ENCODE measurements at places on chromosomes 7 and 10.

- no peak for DNase-seq
These were observed 397.8 kb upstream of the NRP1 start for GRCh38 chr10:33732161-33732680.

DNA sequence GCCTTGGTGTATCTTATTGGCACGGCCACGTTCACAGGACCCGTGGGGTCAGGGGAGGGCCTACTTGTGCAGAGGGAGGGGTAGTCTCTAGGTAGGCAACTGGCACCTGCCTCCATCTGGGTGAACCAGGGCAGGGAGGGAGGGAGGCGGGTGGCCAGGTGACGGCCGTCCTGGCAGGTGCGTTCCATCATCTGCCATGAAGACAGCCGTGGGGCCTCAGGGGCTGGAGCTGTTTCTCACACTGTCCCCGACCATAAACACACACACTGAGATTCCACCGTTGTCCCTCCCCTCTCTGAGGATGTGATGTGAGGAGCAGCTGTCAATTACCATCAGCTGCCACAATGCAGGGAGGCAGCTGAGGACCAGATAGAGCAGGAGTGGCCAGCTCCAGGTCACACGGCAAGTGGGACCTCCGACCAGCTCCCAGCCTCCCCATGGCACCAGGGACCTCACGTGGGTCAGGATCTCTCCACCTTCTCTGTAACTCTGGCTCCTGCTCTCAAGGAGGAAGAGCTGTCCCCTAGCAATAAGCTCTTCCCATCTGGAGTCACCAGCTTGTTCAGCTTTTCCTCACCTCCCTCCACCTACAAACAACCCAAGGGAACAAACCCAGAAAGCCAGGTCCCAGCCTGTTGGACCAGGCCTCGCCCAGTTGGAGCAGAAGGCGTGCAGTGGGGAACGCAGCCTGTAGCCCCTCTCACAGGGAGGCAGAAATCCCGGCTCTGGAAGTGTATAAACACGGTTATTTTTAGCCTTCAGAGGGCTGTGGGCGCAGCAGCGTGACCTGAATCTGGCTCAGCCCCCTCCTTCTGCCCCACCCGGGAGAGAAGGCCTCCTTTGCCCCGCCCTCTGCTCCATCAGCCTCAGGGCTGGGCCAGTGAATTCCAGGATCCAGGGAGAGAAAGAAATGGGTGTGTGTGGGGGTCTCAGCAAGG, 33.1 kb downstream of the ZMIZ1 start:
- no peak for DNase-seq

DNA sequence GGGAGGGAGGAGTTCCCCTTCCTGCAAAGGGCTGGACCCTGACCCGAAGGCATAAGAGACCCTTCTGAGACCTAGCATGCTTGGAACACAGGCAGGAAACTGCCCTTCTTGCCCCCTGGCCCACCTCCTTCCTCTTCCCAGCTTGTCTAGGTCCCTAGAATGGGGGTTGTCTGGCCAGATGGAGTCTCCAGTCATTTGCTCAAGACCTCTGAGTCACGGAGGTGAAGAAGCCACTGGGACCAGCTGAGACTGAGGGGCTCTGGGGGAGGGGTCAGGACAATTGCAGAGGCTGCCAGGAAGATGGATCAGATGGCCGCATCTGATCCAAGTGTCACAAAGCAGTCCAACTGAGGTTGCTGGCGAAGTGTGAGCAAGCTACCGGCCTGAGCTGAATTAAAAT, 46.2 kb downstream of the COL13A1 start:
- no peak for DNase-seq

DNA sequence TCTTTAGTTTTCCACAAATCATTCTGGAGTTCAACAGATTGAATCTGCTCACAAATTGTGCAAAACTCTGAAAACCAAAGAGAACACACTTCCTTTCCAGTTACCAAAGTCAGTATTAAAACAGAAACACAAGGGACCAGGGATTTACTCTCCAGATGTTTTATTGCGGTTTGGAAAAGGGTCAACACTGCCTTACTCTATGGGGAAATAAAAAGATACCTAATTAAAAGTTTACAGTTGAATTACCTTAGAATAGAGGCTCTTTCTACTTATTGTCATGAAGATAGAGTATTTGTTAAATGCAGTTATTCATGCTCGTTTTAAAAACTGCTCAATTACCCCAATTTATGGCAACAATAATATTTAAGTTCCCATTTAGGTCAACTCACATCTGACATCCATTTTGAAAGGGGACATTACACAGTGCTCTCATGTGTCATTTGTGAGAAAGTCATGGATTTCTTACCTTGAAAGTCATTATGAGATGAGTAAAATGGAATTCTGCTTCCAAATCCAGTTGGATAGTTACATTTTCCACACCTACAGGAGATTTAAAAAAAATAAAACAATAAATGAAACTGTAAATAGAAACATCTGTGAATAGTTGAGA, 8.4 kb downstream of the LAMB1 start:
- DNase-seq, result no peak

DNA sequence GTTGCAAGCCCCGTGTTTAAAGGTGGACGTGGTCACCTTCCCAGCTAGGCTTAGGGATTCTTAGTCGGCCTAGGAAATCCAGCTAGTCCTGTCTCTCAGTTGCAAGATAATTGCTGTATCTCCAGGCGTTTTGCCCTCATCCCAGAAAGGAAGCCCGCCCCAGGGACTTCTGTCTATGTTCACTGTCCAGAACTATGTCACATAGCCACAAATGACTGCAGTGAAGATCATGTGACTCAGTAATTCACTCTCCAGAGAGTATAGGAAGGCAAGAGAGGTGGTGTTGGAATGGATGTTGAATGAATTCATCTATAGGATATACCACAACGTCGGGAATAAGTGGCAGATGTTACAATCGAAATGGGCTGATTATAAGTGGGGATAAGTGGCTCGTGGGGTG, 349 bp upstream of the ERVW-1 start:
- DNase-seq, result no peak

DNA sequence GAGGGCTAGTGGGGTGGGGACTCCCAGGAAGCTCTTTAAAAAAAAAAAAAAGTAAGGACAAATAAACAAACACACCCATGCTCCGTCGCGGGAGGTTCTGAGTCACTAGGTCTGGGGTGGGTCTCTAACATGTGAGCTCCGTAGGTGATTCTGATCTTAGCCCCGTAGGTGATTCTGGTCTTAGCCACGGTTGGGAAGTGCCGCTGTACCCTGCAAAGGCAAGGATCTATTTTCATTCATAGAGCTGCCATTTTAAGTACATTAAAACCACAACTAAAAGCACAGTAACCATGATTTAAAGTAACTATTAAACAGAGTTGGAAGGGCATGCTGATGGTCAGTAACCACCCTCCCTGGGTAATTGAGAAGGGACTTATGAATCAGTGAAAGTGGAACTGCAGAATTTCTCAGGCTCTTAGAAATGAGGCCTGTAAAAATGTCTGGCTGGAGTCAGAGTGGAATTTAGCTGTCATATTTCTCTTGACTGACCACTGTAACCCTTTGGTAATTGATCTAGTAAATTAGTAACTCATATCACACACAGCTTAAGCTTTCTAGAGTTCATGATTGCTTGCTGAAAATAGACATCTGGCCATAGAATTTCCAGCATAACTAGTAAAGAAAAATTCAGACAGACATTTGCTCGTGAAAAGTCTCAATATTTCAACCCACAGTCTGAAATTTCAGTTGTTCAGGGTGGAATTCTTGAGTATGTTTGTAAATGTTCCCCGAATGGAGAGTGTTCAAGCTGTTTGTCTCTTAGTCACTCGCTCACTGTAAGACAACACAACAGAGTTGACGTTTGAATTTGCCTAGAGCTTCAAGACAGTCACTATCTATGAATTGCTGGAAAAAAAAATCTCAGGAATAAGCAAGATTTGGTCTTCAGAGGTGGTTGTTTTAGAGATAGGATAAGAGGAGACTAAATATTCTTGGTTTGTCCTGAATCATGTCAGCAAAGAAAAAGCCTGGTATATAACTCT, 34.2 kb upstream of the TCF7L2 start:
- no peak for DNase-seq

GRCh38 chr7:57417736-57418135, 32.2 kb upstream of the ZNF716 start:
- DNase-seq, result no peak

GRCh38 chr7:47571331-47572093, 10.4 kb downstream of the TNS3 start:
- DNase-seq, result no peak

DNA sequence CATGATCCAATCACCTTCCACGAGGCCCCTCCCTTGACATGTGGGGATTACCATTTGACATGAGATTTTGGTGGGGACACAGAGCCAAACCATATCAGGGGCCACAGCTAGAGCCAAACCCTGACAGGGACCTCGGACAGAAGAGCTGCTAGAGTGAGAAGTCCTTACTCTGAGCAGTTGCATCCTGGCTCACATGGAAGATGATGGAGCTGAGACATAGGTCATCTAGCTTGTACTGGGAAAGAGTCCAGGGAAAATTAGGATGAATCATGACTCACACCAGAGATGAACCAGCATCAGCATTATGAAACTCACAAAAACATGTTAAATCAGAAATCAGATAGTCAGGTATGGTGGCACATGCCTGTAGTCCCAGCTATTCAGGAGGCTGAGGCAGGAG, 12.8 kb upstream of the FMC1 start:
- DNase-seq, result no peak

DNA sequence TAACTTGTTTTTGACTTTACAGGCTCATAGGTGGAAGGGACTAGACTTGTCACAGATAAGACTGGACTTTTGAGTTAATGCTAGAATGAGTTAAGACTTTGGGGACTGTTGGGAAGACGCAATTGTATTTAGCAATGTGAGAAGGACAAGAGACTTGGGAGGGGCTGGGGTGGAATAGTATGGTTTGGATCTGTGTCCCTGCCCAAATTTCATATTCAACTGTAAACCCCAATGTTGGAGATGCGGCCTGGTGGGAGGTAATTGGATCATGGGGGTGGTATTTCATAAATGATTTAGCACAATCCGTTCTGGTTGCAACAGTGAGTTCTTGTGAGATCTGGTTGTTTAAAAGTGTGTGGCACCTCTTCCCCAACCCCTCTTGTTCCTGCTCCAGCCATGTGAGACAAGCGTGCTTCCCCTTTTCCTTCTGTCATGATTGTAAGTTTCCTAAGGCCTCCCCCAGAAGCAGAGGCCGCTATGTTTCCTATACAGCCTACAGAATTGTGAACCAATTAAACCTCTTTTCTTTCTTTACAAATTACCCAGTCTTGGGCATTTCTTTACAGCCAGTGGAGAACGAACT, 22.6 kb downstream of the RNF216 start:
- no peak for DNase-seq

GRCh38 chr7:43520201-43520600, 62.7 kb upstream of the STK17A start:
- no peak for DNase-seq

DNA sequence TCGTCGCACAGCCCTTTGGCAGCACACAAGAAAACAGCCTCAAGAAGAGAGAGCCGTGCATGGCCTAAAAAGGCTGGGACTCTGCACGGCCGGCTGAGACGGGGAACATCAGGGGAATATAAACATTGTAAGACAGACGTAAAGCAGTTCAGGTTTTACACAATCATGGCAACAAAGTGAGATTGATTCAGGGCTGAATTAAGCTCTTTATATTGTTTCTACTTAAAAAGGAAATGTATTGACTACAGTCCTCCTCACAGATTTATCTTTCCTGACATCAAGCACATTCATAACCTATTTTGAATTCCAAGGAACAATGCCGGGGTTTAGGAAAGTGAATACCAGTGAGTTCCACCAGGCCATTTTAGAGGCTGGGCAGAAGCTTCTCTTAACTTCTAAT, 25.2 kb downstream of the SORBS1 start:
- no peak for DNase-seq

GRCh38 chr10:130859427-130859826, 452.1 kb downstream of the TCERG1L start:
- no peak for DNase-seq

- DNase-seq, result no peak
These were observed 11.9 kb upstream of the SPAG6 start for GRCh38 chr10:22333167-22333974.

- no peak for DNase-seq
These were observed 558.7 kb upstream of the FOXK1 start for GRCh38 chr7:4123346-4123745.

DNA sequence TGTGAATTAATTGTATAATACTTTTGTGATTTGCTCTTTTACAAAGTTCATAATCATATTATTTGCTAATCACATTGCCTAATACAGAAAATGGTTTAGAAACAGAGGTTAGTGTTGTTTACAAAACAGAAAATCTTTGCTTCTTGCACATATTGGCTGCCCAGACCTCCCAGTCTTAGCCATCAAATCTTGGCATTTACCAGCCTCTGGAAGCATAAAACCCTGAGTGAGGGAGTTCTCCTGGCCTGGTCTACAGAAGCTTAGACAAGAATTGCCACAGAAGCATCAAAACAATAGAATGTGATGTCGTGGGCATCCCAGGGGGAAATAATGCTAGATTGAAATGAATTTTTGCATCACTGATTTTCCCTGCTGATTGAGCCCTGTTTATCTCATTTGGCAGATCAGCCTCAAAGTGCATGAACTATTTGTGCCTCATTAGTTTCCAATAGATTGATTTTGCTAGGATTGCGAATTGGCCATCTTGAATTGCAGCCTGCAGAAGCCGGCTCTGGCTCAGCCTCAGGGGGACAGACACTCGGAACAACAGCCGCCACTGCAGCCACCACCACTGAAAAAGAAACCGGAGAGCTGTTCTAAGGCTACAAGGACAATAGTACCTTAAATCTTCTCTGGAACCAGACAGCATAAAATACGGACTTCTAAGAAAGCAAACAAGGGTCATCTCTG, 11.1 kb upstream of the SORBS1 start:
- no peak for DNase-seq

GRCh38 chr10:33071857-33072256, 113.8 kb upstream of the ITGB1 start:
- DNase-seq, result no peak

- no peak for DNase-seq
These were observed 2.9 kb upstream of the TRIM8 start for GRCh38 chr10:102641402-102641801.

GRCh38 chr10:32459051-32459698, 13.2 kb downstream of the CCDC7 start:
- DNase-seq, result peak; percentile 28

DNA sequence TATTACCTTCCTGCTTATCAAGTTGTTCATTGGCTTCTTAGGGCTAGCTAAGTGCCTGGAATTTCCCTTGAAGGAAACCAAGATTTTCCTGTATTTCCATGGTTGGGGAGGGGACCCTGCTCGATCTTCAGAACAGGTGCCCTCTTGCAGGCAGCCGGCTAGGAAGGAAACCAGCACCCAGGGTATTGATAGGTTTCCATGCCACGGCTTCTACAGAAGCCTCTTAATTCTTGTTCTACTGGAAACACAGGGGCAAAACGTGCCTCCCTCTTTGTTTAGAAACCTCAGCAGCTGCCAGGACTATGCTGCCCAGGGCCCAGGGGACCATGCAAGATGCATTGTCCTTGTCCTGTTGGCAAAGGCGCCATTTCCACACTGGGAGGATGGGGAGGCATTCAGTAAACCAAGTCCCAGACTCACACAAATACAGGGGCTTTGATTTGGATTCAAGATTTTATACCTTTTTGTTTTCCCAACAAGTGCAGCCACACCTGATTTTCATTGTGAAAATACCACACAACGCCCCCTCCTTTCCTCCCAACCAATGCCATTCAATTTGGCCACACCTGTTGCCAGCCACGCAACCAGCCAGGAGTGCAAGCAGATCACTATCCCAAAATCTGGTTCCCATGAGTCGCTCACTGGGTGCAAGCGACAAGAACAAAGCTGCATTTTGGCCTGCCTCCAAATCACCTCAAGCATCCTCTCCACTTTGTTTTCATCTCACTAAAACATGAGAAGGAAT, 29.6 kb downstream of the C10orf71 start:
- DNase-seq, result no peak

All from activated CD8-positive, alpha-beta memory T cell treated with anti-CD3 and anti-CD28 coated beads, Interleukin-2, amount 50 U/mL, for 4 hours (primary cell).